Stimulated activated CD4-positive, alpha-beta T cell treated with anti-CD3 and anti-CD28 coated beads, Interleukin-4, amount 100 ng/mL, for 4 hours (primary cell): ENCODE measurements at places on chromosomes 5 and 9.

GRCh38 chr9:37201581-37201980, 81.2 kb downstream of the ZCCHC7 start:
- DNase-seq: no peak

- no peak for DNase-seq
These were observed 51.0 kb downstream of the IARS1 start for GRCh38 chr9:92242260-92243136.

GRCh38 chr5:74145951-74146350, 494.6 kb downstream of the ENC1 start:
- DNase-seq: no peak

DNA sequence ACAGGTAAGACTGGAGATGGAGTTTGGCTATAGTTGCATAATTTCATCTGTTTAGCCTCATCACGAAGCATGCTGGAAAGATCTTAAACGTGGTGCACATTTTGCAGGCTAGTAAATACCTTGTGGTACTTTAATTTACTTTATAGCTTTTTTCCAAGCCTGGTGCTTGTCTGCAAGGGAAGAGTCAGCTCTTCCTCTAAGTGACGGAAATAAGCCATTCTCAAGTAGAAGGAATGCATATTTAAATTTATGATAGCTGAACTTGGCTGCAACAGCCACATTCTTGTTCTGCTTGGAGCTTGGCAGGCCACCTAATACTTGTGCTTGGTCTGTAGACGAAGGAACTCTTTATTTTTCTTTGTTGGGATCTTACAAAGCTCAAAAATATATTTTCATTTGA, 188.0 kb upstream of the PIK3R1 start:
- no peak for DNase-seq

DNA sequence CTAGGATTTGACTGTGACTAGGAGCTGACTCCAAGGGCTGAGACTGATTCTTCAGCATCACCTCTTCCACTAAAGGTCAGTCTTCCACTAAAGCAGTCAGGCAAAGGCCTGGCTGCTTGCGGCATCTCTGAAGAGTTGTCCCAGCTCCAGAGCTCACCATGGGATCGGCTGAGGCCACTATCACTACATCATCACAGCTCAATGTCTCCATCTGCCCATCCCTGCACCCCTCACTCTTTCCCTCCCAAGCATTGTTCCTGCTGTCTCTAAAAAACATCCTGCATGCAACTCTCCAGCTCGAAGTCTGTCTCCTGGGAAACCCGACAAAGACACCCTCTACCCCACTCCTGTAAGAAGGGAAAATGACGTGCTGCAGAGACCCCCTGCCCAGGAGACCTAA, 15.5 kb upstream of the WWC1 start:
- DNase-seq: no peak

DNA sequence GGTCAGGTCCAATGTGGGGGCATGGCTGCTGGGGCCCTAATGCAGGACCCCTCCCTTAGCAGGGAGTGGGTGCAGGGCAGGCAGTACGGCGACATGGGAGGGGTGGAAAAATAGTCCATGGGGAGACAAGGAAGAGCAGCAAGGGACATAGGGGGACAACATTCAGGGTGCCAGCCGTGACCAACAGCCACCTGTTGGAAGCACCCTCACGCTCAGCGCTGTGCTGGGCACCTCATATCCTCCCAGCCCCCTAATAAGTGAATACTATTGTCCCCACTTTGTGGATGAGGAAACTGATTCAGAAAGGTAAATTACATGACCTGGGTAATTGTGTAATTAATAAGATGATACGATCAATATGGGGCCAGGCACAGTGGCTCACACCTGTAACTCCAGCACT, 3.0 kb upstream of the FIBCD1 start:
- no peak for DNase-seq

DNA sequence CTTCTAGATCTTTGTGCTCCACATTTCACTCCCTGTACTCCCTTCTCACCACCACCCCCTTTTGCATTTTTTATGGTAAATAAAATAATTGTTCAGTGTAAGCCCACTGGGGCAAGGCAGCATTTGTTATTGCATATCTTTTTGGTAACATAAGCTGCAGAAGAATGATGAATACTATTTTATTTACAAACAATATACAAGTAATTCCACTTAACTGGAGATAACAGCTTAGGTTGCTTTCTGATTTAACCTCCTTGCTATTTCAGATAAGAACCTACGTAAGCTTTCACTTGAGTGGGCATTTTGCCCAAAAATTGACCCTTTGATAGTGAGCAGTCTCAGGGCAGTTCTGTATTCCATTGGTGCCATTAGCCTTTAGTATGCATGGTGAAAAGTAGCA, 417.9 kb downstream of the SH3GL2 start:
- no peak for DNase-seq

DNA sequence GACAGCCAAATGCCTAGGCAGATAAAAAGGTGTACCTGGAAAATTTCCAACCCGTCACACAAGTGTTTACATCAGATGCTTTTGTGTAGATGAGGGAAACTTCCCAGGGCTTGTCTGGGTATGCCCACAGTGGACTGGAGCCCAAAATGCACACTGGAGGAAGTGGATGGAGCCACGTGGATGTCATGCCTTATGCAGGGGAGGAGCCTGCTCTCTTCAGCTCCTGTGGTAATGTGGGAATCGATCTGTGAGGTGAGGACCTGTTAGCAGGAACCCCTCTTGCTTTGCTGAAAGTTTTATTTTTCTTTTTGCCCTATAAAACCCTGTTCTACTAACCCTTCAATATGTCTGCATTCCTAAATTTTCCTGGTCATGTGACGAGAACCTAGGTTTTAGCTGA, 439.2 kb upstream of the CDH9 start:
- no peak for DNase-seq

GRCh38 chr5:14107536-14107935, 35.6 kb upstream of the TRIO start:
- DNase-seq: no peak

DNA sequence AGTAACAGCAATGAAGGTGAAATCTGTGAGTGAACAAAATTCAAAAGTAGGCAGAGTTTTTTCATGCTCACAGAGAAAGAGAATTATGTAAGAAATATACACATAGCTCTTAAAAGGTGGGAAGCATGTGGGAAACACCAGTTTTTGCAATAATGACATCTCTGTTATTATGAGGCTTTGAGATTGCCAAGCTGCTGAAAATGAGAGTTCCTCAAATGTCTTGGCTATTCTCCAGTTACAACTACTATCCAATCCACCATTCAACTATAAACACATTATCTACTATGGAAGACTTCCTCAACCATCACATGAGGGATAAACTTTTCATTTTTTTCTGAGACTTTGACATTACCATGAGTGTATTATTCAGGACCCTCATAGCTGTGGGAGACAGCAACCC, 420.8 kb upstream of the ACTBL2 start:
- DNase-seq: no peak

DNA sequence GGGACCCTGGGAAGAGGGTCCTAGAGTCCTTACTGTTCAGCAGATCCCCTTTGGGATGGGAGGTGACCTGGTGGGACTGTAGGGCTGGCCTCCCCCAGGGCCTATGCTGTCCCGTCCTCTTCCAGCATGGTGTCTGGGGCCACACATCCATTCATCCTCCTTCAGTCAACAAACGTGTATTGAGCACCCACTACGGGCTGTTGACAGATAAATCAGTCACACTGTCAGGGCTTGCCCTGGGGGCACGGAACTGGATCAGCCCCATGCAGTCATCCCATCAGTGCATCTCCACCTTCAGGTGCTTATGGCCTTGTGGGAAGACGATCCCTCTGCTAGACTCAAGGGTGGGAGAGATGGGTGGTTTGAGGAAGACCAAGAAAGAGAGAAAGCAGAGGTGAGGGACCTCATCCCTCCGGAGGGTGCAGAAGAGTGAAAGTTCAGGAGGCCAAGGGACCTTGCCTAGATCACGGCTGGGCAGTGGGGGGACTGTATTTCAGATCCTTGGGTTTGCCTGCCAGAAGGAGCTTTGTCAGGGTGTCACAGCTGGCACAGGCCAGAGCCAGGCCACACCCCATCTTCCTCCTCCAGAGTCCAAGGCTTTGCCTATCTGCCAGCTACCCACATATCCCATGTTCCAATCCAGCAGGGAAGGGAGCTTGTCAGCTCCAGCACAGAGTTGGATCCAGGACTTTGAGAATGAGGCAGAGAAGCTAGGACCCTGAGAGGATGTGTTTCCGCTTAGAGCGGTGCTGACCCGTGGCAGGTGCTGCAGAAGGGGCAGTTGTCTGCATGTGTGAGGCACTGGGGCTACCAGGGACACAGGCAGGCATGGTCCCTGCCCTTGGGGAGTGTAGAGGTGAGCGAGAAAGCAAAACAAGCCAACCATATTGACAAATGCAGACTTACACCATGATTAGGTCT, 30.5 kb downstream of the COL27A1 start:
- no peak for DNase-seq

DNA sequence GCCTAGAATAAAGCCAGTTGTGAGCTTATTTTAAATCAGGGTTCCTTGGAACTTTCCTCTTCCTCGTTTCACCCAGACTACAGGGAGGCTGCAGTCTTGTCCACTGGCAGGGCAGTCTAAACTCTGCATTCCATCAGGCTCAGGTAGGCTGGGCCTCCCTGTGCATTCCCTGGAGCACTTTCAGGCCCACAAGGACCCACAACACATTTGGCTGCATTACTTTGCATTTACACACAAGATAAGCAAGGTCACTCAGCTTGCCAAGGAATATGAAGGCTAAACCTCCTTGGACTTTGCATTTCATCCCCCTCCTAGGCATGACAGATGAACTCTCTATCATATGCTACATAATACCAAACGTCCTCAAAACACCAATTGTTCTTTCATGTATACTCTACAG, 104.2 kb downstream of the MARCHF3 start:
- no peak for DNase-seq
